ENCODE measurements at places on chromosomes 16 and 17.

DNA sequence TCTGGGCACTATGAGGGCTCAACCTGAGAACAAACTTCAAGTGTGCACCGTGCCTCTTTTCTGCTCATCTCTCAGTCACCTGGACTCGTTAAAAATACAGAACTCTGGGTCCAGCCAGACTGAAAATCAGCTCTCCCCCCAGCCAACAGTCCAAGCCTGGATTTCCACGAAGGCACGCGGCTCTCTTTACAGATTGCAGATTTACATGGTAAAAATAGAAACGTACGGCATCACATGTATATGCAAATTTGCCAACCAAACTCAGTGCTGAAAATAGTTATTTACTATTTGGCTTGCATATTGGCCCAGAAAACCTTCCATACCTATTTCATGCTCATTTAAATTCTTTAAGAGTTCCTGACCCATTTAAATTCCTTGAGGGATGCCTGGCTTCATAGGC, 315.8 kb downstream of the MAF start:
- no peak for DNase-seq

GRCh38 chr17:2191785-2192184, 111.8 kb downstream of the SMG6 start:
- DNase-seq = no peak

GRCh38 chr17:65515959-65516948, 45.2 kb downstream of the AXIN2 start:
- DNase-seq = no peak

GRCh38 chr17:71187145-71187878, 933.5 kb upstream of the SOX9 start:
- no peak for DNase-seq

DNA sequence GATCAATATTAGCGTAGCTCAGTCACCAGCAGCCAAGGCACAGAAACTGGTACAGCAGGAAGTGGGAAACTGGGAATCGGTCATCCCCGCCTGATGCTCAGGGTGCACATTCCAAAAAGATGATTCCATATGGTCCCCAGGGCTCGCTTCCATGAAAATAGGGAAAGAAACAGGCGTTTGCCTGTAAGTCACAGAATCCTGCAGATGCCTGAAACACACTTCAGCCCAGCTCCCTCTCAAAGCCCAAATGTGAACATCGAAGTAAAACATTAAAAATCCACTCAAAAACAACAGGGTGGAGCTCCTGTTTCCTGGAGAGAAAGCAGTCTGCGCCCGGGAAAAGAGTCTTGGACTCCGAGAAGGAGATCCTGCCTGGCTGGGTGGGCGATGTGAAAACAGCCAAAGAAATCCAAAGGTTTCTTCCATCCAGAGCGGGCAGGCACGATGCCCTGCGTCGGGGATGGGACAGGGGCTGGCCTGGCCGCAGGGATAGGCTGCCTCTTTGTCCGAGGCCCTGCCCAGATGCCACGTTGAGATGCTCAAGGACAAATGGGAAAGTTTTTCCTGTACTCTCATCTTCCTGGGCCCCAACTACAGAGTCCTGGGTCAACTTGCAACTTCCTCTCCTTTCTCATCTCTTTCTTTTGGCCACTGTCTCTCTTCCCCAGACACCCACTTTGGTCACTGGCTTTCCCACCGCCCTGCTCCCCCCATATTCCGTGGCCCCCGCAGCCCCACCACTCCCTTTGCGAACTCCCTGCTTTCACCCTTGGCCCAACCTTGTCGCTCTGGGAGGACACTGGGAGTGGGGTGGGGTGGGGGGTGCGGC, 743 bp downstream of the WIPI1 start:
- peak; percentile 93 for DNase-seq

GRCh38 chr16:51500306-51500705, 349.2 kb upstream of the SALL1 start:
- DNase-seq = peak; percentile 48

DNA sequence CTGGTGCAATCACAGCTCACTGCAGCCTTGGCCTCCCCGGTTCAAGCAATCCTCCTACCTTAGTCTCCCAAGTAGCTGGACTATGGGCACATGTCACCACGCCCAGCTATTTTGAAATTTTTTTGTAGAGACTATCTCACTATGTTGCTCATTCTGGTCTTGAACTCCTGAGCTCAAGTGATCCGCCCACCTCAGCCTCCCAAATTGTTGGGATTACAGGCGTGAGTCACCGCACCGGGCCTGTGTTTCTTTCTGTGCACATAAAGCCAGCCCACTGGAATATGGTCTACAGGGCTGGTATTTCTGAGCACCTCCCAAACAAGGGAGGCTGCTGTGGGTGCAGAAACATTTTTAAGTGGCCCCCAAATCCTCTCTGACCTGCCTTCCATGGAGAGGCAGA, 8.4 kb downstream of the TMEM95 start:
- DNase-seq = peak; percentile 40

DNA sequence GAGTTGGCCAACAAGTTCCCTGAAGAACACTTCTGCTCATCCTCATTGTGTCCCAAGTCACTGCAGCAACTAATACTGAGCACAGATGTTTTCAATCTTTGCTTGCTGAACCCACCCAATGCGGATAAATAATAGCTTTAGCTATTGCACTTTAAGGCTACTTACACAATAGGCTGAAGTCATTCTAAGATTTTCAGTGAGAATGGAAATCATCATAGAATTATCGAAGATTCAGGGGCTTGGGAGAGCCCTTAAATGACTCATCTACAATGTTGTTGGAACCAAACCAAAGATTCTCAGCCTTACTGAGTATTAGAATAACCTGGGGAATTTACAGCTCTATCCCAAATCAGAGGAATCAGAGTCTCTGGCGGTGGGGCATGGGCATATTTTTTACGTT, 51.2 kb downstream of the SYCE1L start:
- DNase-seq = no peak

GRCh38 chr16:88072571-88073001, 121.4 kb downstream of the BANP start:
- no peak for DNase-seq

DNA sequence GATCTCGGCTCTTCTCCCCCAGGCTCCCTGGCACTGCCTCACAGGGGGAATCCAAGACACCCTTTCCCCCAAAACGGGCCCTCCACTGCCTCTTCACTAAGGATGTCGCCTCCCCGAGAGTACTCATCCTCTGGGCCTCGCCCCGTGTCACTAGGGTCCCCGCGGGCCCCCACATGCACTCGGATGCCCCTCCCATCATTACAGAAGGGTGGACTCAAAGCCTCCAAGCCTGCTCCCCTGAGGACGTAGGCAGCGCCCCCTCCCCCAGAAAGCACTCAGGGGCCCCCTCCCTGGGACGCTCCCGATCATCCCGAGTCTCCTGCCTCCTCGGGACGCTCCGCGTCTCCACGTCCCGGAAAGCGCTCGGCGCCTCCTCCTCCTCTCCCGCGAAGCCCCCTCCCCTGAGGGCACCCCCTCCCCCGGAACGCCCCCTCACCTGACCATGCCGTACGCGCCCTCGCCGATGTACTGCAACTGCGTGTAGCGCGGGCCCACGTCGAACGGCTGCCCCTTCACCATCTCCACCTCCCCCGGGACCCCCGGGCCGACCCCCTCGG, 338 bp downstream of the MAPK3 start:
- DNase-seq = peak; percentile 13

DNA sequence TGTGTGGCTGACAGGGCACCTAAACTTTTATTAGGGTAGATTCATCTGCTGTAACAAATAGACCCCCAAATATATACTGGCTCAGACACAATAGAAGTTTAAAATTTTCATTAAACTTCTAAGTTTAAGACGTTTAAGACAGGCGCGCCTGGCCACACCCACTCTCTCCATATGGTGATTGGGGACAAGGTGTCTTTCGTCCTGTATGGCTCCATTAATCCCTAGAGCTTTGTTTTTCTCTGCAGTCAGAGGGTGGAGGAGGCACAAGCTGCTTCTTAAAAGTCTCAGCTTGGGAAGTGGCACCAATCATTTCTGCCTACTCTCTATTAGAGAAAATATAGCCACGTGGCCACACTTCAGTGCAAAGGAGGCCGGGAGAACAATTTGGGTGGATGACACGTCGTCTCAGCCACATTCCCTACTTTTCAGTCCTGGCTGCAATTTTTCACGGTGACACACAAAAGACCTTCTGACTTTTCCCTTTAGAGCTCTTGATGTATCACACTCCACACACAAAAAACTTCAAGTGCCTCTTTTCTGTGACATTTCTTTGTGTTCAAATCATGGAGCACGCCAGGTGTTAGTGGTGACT, 125.5 kb upstream of the CACNG3 start:
- DNase-seq = no peak

- no peak for DNase-seq
These were observed 2.5 kb downstream of the SSH2 start for GRCh38 chr17:29927546-29927945.

DNA sequence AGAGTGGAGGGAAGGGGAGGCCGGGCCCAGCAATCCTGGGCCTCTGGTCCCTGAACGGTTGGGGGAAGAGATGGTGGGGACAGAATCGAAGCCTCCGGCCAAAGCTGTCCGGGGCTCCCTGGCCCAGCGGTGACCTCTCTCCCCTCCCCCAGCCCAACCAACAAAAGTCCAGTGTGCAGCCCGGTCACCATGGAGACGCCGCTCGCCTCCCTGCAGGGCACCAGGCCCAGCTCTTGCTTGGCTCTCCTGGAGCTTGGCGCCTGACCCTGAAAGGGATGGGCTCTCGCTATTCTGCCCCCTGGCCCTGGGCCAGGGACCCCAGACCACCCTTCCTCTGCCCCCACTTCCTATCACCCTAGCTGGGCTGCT, 1.3 kb downstream of the METRN start:
- DNase-seq = peak; percentile 38

DNA sequence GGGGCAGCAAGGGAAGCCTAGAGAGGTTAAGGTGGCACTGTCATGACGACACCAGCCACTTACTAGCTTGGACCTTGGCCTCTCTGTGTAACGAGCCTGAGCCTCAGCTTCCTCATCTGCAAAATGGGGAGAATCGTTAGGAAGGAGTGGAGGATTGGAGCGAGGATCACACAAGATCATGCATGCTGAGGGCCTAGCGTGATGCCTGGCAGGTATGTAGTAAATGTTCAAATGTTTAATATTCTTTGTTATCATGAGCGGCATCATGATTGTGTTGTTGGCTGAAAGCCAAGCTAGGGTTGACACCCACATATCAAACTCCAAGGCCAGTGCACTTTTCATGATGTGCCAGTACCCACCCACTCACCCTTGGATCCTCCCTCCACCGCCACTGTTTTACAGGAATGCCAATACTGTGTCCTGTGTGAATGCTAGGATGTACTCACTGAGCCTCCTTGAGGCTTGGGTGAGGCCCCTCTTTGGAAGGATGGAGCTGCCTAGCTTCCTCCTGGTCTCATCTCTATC, 192.5 kb downstream of the MSI2 start:
- DNase-seq = no peak

DNA sequence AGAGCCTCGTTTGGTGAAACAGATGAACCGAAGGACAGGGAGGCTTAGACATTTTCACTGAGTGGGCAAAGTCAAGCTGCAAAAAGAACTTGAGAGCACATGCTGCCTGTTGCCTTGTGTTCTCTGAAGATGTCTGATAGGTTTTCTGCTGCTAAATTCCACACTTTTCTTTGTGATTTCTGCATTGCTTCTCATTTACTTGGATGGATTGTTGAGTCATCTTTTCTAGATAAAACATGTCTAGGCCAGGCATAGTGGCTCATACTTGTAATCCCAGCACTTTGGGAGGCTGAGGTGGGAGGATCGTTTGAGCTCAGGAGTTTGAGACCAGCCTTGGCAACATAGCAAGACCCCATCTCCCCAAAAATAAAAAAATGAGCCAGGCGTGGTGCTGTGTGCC, 80.4 kb upstream of the CLEC18A start:
- DNase-seq = no peak

DNA sequence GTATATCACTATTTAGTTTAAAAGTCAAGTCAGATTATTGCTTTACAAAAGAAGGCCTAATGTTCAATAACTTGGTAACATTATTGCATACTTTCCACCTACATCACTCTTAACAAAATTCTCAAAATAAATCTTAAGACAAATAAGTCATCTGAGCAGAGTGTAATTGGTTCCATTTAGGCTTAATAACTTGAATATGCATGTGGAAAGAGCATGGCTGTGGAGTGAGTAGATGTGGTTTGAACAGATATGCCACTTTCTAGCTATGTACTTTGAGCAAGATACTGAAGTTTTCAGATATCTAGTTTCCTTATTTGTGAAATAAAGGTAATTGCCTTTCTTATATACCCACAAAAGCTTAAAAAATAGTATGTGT, 6.7 kb upstream of the EVI2A start:
- DNase-seq = peak; percentile 59

DNA sequence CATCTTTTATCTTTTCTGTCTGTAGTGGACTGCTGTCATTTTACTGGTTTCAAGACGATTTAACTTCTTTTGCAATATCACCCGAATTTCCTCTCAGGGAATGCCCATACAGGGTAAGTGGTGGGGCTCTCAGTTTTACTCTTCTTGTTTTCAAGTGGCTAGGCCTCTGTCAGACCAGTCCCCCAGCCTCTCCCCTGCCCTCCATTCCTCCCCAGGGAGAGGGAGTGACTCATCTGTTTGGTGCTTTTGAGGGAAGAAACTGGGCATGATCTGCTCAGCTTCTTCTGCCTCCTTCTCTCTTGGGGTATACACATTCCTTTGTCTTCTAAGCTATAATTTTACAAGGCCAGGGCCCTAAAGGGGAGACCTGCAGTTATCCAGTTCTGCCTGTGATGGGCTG, 332.0 kb downstream of the CBLN1 start:
- peak; percentile 6 for DNase-seq

DNA sequence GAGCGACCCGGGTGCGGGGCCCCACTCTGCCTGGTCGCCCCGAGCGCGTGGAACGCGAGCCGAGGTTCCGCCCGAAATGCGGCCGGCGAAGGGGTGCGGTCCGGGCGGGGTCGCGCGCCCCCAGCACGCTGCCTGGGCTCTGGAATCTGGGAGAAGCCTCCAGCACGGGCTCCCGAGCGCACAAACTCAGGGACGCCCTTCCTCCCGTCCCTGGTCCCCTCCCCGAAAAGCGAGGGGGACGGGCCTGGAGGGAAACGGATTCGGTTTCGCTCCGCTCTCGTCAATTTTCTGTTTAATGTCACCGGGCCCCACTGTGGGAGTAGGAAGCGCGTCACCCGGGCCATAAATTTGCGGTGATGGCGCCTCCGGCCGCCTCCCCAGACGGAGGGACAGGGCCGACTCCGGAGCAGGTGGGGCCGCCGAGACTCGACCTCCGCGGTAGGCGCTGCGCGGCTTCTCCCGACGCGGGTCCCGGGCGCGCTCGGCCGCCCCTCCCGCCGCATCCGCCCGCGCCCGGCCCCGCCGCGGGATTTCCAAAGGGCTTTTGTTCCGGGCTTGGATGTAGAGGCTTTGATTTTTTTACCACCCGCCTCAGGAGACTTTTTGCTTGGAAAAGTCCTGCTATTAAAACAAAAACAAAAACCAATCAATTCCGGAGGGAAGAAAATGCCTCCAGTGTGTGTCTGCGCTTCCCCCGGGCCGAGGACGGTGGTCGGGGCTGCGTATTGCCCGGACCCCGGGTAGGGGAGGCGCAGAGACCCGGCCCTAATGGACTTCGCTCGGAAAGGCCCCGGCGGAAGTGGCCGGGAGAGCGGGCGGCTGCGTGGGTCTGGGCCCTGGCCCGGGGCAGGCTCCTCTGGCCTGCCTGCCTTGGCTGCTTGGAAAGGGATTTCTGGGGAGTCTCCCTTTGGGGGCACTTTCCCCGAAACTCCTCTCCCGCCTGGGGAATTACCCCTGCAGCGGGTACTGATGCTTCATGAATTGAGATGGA, 7.9 kb upstream of the BAHCC1 start:
- DNase-seq = peak; percentile 64

- DNase-seq = no peak
These were observed 30.1 kb downstream of the SNX29 start for GRCh38 chr16:12006637-12007036.

- DNase-seq = no peak
These were observed 104.9 kb downstream of the KCNJ2 start for GRCh38 chr17:70274255-70274654.
